ENCODE measurements at places on chromosomes 4 and X.

DNA sequence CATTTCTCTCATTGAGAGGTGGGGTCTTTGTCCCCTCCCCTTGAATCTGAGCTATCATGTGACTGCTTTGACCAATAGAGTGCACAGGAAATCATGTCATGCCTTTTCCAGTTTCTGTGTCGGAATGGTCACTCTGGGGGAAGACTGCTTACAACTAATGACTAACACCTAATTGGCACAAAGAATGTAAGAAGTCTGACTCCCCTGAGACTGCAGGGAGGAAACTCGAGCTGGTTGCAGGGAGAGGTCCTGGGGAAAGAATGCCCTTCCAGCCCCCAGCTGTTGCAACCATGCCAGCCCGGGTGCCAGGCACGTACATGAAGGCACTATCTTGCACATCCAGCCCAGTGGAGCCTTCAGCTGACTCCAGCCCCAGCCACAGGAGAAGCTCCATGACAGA lies 254.2 kb downstream of the DHX15 start:
- DNase-seq, result no peak

DNA sequence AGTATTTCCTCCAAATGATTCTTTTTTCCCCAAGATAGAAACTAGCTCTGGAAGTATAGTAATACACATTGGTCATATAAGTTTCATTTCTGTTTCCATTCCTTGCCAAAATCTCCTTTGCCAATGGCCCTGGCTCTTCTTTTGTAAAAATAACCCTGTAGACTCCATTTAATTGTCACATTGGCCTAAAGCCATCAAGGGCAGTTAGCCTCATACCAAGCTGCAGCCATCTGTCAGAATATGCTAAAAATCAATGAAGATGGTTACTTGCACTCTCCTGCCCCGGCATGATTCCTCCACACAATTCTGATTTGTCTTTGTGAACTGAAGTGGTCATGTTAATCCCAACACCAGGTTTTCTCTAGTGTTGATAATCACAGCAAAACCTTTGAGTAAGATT lies 380.5 kb downstream of the SH2D1A start:
- no peak for DNase-seq

- DNase-seq, result no peak
Observed at GRCh38 chr4:155008389-155008788, 200.0 kb upstream of the NPY2R start.

- DNase-seq, result no peak
Observed at GRCh38 chrX:19670854-19671620, 155.7 kb upstream of the MAP3K15 start.

DNA sequence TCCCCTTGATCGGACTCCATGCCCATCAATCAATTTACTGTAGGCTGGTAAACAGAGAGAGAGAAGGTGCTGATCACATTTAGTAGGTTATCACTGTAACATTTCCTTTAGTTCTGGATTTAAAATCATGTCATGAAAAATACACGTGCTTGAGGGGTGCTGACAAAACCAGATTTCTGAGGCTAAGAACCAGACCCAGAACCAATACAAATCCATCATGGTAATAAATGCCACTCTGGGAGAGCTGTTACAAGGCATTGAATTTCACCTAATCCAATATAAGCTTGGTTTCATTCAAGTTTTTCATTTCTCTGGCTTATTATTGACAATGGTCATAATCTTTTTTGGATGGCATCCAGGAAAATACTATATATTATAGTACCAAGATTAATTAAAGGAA lies 54.5 kb downstream of the FBXO8 start:
- no peak for DNase-seq

DNA sequence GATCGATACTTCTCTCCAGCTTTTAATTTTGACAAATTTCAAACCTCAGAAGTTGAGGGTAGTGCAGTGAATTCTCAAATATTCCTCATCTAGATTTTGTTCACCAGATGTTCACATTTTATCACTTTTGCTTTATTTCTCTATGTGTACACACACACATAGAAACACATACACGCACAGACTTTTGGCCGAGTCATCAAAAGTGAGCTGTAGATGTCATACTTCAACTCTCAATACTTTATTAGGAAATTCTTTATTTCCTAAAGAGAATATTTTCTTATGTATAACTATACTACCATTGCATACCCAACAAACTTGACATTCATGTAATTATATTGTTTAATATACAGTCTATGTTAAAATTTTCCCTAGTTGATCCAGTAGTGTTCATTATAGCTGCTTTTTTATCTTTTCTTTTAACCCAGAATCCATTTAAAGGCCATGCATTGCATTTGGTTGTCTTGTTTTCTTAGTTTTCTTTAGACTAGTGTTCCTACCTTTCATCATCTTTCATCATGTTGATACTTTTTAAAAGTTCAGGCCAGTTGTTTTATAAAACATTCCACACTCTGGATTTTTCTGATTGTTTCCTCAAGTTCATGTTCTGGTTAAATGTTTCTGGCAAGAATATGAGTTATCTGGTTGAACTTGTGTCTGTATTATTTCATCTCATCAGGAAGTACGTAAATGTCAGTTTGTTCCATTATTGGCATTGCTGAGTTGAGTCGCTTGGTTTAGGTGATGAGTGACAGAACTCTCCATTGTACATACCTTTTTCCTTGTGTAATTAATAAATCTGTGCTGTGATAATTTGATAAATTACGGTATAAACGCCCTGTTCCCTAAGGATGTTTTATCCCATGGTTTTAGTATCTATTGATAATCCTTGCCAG lies 94.1 kb upstream of the TLR2 start:
- no peak for DNase-seq

GRCh38 chr4:23999714-24000469 lies 110.0 kb upstream of the PPARGC1A start:
- no peak for DNase-seq

GRCh38 chr4:19721587-19721986 lies 530.1 kb upstream of the SLIT2 start:
- DNase-seq, result no peak

GRCh38 chrX:109533005-109533404 lies 3.6 kb upstream of the NXT2 start:
- no peak for DNase-seq

- DNase-seq, result no peak
Observed at GRCh38 chr4:120714417-120715010, 208.0 kb downstream of the PRDM5 start.

- DNase-seq, result no peak
Observed at GRCh38 chr4:152195888-152196287, 340.0 kb downstream of the FBXW7 start.

GRCh38 chr4:38503689-38504395 lies 160.2 kb upstream of the KLF3 start:
- no peak for DNase-seq

DNA sequence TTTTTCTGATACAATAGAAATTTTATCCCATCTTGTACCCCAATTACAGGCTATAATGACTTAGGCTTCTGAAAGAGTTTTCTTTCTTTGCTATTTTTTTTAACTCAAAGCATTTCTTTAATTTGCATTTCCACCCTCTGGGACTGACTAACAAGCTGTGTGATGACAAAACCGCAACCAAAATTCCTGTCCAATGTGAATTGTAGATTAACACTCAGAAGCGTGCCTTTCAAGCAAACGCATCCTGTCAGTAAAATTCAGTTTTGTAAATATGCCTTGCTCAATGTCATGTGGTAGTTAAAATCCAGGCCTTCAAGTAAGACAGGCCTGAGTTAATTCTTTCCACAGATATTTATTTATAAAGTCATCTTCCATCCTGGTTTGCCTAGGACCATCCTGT lies 50.3 kb downstream of the STK32B start:
- DNase-seq, result no peak

DNA sequence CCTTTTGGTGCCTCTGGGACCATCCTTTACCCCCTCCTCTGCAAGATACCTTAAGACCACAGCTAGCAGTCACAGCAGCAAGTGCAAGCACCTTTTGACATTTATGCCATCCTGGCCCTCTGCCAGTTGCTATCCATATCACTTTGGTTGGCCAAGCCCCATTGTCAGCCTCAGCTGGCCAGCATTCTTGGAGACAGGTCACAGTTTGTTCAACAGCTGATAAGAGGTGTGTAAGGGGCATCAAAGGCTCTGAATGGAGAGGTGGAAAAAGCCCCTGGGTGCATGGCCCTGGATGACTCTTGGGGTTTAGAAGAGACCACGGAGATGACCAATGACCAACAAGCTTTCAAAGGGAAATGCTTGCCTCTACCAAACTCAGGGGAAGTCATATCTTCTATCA lies 133.6 kb upstream of the MAMLD1 start:
- DNase-seq, result no peak

DNA sequence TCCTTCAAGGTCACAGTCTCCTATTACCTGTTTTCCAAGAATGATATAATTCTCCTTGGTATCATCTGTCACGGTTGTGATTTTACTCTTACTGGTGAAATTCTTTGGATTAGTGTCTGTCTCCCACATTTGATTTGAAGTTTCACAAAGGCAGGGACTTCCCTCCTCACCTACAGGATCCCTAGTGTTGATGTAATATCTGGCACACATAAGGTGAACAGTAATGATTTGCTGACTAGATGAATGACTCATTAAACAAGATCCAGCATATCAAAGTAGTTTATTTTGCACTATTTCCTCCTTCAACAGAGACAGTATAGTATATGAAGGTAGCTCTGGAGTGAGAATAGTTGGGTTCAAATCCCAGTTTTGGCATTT lies 135.3 kb upstream of the IL1RAPL2 start:
- DNase-seq, result no peak

DNA sequence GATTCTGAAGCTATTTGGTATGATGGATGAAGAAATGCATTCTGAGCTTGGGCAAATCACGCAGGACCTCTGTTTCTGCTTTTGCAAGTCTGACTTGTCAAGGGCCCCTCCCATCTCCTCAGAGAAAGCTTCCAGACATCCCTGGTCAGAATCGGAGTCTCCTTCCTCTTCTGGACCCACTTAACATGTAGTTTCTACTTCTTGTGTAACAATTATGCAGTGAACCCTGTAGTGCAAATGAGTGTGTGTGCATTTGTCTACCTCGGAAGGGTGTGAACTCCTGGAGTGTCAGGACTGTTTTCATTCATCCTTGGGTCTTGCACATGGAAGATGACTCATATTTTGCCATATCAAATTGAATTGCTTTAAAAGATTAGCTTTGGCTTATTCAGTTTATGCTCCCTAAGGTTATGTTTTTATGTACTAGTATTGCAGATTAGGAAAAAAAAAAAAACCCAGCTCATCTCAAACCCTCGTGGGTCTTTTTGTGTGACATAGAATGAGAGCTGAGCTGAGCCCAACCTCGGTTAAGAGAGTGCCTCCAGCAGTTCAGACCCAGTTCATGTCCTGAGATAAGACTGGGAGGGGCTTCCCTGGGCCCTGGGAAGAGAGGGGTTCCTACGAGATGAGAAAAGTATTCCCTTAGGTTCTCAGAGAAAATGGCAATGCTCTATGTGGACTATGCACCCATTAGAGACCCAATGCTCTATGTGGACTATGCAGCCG lies 61.1 kb upstream of the RPL34 start:
- no peak for DNase-seq

DNA sequence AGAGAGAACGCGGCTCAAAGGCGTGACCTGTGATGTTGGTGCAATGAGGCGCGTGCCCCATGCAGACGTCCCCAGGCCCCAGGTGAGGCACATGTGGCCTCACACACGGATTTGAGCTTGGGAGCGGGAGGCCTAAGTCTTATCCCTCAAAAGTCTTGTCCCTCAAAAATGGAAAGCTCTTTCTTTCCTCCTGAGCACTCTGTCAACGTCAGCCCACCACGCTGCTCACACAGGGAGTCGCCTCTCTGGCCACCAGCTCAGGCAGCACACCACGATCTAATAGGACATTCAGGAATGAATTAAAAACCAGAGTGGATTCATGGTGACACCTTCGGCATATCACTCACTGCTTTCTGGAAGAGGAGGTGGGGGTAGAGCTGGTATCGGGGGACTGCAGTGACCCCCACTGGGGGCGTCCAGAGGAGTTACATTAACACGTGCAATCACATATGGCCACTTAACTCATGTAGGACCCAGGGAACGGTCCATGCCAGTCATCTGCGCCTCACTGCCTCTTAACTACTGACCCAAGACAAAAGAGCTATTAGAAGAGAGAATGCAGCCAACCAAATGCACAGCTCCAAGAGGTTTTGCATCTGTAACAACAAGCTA lies 21.9 kb upstream of the CYP4V2 start:
- no peak for DNase-seq
